ENCODE measurements at places on chromosomes 12 and 14. TPM values are rescaled to one million over a fixed set of nuclear protein-coding genes. Genes with fewer than 3 reads are reported as not detected.

The PDZRN4 gene
- not detected for total RNA-seq

The ATN1 gene
- total RNA-seq, result 16.9 TPM

The KRT81 gene
- total RNA-seq, result 0.15 TPM

The AQP2 gene
- total RNA-seq, result not detected

The GYS2 gene
- not detected for total RNA-seq

The NR1H4 gene
- total RNA-seq, result not detected

The CISTR gene
- not detected for total RNA-seq

The RD3L gene
- total RNA-seq, result not detected

The OTX2 gene
- total RNA-seq, result not detected

The AHNAK2 gene
- total RNA-seq, result 407 TPM

The SERPINA10 gene
- total RNA-seq, result 0.17 TPM

The COCH gene
- total RNA-seq, result 0.33 TPM

The TAS2R9 gene
- not detected for total RNA-seq

The JDP2 gene
- 48.6 TPM for total RNA-seq

The LIN7A gene
- 19.7 TPM for total RNA-seq

The KLHL33 gene
- 0.17 TPM for total RNA-seq

The PPP1CC gene
- total RNA-seq, result 166 TPM

The DENND5B gene
- total RNA-seq, result 10.2 TPM

The DTX1 gene
- total RNA-seq, result not detected

The USP5 gene
- 134 TPM for total RNA-seq

The IL22 gene
- not detected for total RNA-seq

The RNASE3 gene
- not detected for total RNA-seq

The KRT74 gene
- not detected for total RNA-seq

The CEBPE gene
- total RNA-seq, result not detected

The SALL2 gene
- total RNA-seq, result 6.0 TPM

The KCNC2 gene
- not detected for total RNA-seq

The TEX52 gene
- total RNA-seq, result not detected

The MYF5 gene
- total RNA-seq, result not detected

The P2RX7 gene
- total RNA-seq, result 3.8 TPM

The IFNG-AS1 gene
- total RNA-seq, result not detected

The BBOF1 gene
- total RNA-seq, result 6.0 TPM

The TMEM260 gene
- total RNA-seq, result 18.4 TPM

The LBHD2 gene
- total RNA-seq, result not detected

The ASCL1 gene
- total RNA-seq, result not detected

The CLEC4A gene
- total RNA-seq, result 2.2 TPM

The MYO1H gene
- total RNA-seq, result not detected

The RIMBP2 gene
- not detected for total RNA-seq

The GPR84 gene
- total RNA-seq, result not detected

The KERA gene
- not detected for total RNA-seq

The CLEC14A gene
- 15.9 TPM for total RNA-seq

The TSPAN9 gene
- 14.5 TPM for total RNA-seq

Measured in smooth muscle cell of trachea (primary cell).